ENCODE measurements at places on chromosomes 5 and 9. TPM values are rescaled to one million over a fixed set of nuclear protein-coding genes. Genes with fewer than 3 reads are reported as not detected.

GRCh38 chr9:14314929-14315874 lies 1.3 kb upstream of the NFIB start:
- no peak for DNase-seq

DNA sequence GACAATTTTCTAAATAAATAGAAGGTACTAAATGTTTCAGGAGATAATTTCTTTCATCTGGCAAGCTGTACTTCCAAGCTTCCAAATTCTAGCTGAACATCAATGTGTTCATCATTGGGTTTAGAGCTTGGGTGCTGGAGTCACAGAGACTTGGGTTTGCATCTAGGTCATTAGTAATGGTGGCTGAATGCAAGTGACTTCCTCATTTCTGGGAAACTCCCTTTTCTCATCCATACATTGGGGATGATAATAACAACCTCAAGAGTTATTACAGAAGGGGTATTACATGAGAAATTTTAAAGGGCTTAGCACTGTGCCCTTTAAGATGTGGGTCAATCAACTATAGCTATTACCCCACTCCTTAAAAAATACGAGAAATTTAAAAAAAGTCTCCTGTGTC lies 41.1 kb upstream of the KLF4 start:
- DNase-seq: no peak

DNA sequence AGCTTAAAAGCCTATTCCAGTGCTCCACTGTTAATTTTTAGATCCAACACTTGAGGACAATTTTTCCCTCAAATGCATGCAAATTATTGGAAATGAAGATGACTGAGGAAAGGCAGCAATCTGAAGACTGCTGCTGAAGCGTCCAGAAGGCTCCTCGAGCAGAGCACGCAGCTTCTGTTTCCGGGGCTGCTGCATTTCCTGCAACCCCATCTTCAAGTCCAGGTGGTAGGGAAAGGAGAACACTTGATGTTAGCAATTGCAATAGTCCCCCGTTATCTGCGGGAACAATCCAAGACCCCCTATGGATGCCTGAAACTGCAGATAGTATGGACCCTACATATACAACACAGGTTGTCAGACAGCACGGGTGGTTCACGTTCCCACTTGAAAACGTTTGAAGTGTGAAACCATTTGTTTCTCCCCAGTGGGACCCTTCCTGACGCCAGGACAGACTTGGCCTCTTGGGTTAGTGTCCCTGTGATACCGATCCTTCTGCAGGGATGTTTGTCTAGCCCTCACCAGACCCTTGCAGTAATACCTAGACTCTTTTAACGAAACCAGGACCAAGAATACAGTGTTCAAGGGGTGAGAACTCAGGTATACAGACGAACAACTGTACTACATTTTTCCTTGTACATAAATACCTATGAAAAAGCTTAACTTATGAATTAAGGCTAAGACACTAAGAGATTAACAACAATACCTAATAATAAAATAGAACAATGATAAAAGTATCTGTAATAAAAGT lies 152.3 kb downstream of the HSD17B3 start:
- DNase-seq: no peak

GRCh38 chr5:123119334-123119986 lies 30.4 kb downstream of the PRDM6 start:
- DNase-seq: no peak

DNA sequence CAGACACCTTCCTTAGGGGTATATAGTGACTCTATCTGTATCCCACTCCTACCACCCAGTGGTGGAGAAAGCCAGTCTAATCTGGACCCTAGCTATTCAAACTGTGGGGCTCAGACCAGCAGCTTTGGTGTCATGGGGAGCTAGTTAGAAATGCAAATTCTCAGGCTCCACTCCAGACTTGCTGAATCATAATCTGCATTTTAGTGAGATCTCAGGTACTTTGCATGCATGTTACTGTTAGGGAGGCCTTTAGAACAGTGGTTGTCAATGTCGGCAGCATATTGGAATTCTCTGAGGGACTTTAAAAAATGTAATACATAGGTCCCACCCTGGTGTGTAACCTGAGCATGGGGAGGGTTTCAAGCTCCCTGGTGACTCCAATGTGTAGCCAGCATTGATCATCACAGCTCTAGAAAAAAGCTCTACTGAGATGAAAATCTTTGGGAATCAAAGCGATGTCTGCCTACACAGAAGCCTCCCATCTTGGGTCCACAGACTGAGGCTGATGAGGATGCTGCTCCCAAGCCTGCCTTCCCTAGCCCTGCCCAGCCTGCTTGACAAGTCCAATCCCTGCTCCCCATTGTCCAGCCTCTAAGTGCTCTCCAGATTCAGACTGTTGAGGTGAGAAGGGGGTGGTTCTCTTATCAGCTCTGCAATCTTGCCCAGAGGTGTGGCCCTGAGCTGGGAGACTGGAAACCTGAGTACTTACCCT lies 11.9 kb upstream of the GM2A start:
- no peak for DNase-seq

BAAT gene
- polyA plus RNA-seq: 0.39 TPM

PRSS3 gene
- 1.7 TPM for polyA plus RNA-seq

SERF1A gene
- 12.1 TPM for polyA plus RNA-seq

NDST1 gene
- 53.2 TPM for polyA plus RNA-seq

Measured in right renal pelvis (tissue), 4 donors.